ENCODE measurements at places on chromosomes 12 and 14.

GRCh38 chr12:47155457-47156166 lies 75.9 kb upstream of the AMIGO2 start:
- no peak for DNase-seq

- DNase-seq, result no peak
Observed at GRCh38 chr14:59117754-59118528, 70.5 kb upstream of the DAAM1 start.

- DNase-seq, result no peak
Observed at GRCh38 chr12:124002021-124002644, 29.1 kb downstream of the ZNF664 start.

- DNase-seq, result no peak
Observed at GRCh38 chr14:50001999-50002925, 109.4 kb downstream of the ARF6 start.

DNA sequence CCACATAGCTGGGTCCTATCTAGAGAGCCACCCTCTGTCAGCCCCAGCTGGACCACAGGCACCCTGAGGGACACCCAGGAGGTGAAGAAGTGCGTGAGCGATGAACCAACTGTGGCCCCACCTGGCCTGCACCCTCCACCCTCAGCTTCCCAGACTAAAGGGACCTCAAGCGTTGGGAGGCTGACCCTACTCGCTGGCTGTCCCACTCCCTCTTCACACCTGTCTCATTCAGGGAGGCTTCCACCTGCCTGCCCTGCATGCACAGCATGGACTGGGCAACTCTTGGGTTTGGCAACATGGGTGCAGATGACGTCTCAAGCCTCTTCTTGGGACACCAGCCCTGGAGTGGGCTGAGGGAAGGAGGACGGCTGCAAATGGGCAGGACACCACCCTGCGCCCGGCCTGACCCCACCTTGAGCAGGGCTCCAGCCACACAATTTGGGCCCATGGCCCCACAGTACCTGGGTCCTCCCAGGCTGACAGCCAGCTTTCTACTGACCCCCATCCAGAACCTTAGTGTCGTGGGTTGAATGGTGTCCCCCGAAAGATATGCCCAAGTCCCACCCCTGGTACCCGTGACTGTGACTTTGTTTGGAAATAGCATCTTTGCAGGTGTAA lies 2.1 kb downstream of the TMEM179 start:
- DNase-seq, result no peak

- no peak for DNase-seq
Observed at GRCh38 chr12:47711448-47711847, 5.6 kb upstream of the RPAP3 start.

GRCh38 chr12:106896603-106897002 lies 59.1 kb upstream of the TMEM263 start:
- DNase-seq, result no peak

- DNase-seq, result no peak
Observed at GRCh38 chr12:72304751-72305150, 32.6 kb downstream of the TRHDE start.

DNA sequence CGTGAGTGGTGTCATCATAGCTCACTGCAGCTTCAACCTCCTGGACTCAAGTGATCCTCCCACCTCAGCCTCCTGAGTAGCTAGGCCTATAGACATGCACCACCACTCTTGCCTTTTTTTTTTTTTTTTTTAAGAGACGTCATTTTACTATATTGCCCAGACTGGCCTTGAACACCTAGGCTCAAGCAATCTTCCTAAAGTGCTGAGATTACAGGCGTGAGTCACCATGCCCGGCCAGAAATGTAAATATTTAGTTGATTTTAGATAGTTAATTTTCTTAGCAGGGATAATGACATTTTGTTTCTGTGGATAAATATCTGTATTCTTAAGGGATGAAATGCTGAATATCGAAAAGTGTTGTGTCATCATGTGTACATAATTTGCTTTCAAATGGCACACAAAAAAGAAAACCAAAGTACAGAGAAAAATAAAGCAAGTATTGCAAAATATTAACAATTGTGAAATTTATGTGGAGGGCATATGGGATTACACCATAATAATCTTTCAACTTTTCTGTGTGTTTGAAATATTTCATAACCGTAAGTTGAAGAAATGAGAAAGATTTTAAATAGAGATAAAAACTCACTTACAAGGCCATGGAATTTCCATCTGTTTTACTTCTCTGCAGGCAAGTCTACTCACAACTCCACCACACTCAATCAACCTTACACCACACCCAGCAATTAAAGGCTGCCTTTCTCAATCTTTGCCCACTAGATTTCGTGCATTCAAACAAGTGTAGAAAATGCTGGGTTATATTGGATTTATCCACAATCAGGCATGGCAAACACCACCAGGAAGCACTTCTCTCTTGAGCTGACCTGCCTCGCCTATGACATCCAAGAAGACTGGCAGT lies 93.7 kb downstream of the SPTSSA start:
- DNase-seq, result no peak

DNA sequence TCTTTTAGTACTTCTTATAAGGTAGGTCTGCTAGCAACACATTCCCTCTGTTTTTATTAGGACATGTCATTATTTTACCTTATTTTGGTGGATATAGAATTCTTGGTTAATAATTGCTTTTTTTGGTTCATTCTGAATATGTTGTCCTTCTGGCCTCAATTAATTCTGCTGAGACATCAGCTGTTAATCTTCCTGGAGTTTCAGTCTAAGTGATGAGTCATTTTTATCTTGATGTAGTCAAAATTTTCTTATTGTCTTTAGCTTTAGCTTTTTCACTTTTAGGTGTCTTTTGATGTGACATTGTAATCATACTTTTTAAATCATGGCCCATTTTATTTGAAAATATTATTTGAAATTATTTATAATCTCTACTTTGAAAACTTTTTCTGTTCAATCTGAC lies 104.9 kb upstream of the PMCH start:
- DNase-seq, result peak; percentile 32

- no peak for DNase-seq
Observed at GRCh38 chr12:23140710-23141109, 515.7 kb downstream of the ETNK1 start.

DNA sequence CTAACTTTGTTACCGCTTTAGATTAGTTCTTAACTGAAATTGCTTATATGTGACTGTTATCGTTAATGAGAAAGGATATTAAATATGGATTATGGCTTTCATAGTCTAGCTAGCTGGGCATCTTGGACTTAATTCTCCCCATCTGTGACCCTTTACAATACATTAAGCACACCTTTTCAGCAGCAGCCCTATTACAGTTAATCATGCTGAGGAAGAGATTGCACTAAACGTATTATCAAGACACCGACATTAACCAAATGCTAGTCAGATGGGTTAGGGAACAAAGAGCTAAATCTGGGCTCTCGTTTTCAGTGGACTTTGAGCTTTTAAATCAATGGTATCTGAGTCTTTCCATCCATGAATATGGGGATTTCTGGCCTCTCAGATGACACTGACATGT lies 447.5 kb upstream of the DCN start:
- DNase-seq, result no peak
